ENCODE measurements at places on chromosomes 7 and 10.

DNA sequence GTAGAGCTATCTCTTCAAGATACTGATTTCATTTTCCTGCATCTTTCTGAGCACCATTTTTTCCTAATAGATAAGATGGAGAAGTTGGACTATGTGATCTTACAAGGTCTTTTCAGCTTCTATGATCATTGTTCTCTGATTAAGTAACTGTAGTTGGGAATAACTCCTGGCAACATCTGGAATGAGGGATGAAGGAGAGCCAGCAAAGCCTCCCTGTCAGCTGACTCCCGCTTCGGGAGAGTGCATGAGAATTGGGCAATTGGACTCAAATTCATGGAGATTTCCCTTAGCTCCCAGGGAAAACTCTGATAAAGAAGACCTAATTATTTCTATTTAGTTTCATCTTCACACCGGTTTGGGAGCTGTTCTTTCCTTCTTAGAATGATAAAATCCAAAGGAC, 146.1 kb downstream of the CCDC71L start:
- DNase-seq = no peak

DNA sequence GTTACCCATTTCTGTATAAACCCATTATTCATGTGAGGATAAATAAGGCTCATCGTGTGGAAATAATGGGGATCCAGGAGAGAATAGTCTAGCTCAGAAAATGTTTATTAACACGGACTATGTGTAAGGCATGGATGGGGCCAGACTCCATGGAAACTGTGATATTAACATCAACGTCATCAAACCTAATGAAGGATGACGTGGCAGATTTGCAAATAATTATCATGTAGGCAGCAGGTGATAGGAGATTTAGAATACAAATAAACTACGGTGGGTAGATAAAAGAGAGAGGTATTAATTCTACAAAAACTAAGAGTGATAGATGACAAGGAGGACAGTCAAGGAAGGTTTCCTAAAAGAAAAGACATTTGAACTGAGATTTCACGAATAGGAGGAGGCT, 592.2 kb downstream of the REEP3 start:
- DNase-seq = no peak

- DNase-seq = no peak
Observed at GRCh38 chr10:4343091-4343490, 482.9 kb upstream of the AKR1E2 start.

- no peak for DNase-seq
Observed at GRCh38 chr7:66929165-66929564, 8.1 kb downstream of the TMEM248 start.

DNA sequence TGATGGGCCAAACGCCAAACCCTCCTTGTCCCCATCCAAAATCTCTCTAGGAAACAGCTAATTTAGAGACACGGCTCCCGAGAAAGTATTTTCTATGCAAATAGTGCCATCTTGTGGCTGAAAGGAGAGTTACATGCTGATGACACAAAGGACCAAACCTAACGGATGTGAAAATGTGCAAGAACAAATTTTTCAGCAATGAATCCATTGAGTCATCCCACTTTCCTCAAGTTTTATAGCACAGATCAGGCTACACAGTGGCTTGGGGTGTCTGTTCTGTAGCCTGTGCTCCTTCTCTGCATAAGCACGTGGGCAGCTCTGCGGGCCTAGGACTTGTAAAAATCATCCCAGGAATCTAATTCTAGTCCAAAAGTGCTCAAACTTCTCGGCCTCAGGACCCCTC, 154.8 kb upstream of the PRR15 start:
- peak; percentile 61 for DNase-seq

DNA sequence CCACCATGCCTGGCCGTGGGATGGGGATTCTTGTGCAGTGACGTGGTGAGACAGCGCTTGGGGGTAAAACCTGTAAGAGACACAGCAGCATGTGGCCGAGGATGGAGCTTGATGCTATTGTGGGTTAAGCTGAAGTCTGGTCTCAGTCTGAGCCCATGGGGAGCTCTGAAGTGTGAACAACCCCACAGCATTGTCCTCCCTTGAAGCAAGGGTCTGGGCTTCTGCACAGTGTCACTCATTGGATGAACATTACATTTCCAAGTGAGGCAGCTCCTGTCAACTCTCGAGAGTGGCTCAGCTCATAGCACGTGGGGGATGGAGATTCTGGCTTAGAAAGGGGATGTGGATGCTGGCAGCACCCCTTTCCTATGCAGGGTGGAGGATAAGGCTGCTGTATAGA, 32.2 kb upstream of the ZNF438 start:
- DNase-seq = no peak

DNA sequence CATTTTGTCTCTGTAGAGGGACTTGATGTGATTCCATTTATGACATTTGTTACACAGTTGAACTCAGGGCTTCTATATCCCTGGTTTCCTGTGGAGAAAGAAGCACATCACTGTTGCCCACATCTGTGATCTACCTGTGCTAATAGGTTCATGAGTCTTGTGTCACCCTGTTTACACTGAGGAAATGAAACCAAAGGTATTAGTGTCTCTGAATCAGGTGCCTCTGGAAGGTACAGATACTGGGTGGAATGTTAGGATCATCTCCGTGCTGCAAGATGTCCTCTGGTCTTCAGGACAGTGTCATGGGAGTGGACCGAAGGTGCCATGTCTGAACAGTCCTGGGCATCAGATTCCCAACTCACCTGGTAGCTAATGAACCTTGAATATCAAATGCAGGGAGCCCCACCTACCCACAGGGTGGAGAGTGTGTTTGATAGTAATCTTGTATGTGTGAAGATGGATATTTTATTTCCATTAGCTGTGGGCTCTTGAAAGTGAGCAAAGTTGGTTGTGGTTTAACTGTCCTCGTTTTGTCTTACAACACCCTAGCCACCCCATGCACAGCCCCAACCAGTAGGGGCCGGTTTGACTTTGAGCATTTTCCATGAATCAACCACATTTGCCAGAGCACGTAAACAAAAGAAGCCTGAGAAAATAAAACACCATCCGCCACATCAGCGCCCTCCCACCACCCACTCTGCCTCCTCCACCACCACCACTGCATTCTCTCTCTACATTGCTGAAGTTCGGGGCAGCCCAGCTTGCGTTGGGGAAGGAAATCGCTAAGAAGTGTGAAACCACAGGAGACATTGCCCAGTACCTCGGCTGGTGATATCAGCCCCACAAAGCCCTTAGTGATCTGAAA, 40.7 kb downstream of the TARP start:
- peak; percentile 16 for DNase-seq

DNA sequence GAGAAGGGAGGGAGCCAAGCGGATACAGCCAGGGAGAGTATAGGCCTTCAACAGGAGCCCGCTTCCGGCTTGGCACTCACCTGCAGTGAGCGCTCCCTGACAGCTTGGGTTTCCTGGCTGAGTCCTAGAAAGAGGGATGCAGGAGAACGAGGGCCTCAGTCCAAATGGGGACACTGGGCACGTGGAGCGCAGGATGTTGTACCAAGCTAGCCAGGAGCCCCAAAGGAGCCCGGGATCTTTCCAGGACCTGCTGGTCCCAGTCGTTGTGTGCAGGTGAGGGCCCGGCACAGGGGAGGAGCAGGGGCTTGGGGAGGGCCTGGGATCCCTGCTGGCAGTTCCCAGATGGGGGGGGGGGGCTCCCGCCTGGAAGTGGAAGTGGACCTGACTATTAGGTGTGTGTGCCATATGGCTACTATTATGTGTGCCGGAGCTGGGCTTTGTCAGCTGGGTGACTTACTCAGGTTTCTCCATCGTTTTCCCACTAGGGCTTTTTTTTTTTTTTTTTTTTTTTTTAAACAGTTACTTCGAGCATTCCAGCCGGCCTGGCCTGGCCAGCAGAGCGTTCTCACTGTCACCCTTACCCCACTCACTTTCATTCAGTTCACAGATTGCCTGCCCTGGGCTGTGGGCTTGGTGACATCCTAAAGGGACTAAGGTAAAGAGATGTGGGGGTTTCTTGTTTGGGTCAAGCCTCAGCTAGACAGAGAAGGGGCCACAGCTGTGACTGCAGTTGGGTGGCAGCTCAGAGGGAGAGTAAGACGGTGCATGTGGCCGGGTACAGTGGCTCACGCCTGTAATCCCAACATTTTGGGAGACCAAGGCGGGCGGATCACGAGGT, 3.8 kb downstream of the AGAP3 start:
- DNase-seq = no peak

- DNase-seq = no peak
Observed at GRCh38 chr7:37578350-37578749, 105.2 kb upstream of the GPR141 start.

DNA sequence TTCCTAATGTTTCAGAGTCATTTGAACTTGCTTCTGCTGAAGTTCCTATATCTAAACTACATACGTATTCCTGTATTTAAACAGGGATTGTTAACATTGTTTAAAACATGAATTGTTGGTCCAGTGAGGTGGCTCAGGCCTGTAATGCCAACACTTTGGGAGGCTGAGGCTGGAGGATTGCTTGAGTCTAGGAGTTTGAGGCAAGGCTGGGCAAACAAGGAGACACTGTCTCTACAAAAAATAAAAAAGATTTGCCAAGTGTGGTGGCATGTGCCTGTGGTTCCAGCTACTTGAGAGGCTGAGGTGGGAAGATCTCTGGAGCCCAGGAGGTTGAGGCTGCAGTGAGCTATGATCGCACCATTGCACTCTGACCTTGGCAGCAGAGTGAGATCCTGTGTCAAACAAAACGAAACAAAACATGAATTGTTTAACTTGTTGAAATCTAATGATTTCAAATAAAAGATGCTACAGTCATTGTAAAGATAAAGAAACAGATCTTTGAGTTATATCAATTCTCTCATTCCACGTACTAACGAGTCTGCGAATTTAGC, 809.4 kb downstream of the TYW1 start:
- no peak for DNase-seq

GRCh38 chr7:82567356-82567755, 123.8 kb upstream of the CACNA2D1 start:
- DNase-seq = no peak

GRCh38 chr7:18828994-18829857, 288.2 kb downstream of the TWIST1 start:
- no peak for DNase-seq

- no peak for DNase-seq
Observed at GRCh38 chr7:55591282-55591931, 19.1 kb upstream of the VOPP1 start.

- DNase-seq = no peak
Observed at GRCh38 chr10:117757086-117757720, 214.7 kb downstream of the EMX2 start.

- no peak for DNase-seq
Observed at GRCh38 chr7:157844611-157845010, 507.8 kb downstream of the DNAJB6 start.

- DNase-seq = no peak
Observed at GRCh38 chr10:37434091-37434490, 308.7 kb downstream of the ANKRD30A start.

GRCh38 chr7:95190515-95190914, 133.8 kb downstream of the PON1 start:
- no peak for DNase-seq

DNA sequence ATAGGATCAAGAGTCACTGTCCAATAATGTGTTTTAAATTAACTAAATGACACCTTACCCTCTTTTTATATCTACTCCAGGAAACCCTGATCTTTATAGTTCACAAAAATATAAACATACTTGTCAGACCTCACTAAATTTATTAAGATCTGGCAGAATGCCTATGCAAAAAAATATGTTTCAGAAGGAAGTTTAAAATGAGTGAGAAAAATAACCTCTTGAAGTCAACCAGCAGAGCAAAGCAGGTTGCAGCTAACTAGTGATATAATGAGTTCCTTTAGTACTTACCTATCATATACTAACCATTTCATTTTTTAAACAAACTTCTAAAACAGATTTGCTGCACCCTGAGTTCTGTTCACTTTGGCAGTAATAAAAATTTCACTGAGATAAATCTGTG, 14.0 kb upstream of the HGF start:
- no peak for DNase-seq

- DNase-seq = no peak
Observed at GRCh38 chr10:93077860-93078337, 4.2 kb downstream of the CYP26A1 start.

- no peak for DNase-seq
Observed at GRCh38 chr10:88113232-88113631, 249.8 kb downstream of the PTEN start.

DNA sequence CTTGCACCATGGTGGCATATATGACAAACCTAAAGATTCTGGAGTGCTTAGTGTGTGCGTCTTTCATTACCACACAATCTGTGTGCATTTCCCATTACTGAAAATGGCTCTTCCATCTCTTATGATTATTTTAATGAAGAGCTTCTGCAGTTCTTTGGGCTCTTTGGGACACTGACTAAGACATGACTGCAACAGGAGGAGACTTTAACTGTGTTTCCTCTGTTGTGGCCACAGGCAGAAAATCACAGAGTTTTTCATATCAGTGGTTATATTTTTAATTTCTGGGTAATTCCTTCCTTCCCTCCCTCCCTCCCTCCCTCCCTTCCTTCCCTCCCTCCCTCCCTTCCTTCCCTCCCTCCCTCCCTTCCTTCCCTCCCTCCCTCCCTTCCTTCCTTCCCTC, 58.1 kb downstream of the WNT2 start:
- no peak for DNase-seq

DNA sequence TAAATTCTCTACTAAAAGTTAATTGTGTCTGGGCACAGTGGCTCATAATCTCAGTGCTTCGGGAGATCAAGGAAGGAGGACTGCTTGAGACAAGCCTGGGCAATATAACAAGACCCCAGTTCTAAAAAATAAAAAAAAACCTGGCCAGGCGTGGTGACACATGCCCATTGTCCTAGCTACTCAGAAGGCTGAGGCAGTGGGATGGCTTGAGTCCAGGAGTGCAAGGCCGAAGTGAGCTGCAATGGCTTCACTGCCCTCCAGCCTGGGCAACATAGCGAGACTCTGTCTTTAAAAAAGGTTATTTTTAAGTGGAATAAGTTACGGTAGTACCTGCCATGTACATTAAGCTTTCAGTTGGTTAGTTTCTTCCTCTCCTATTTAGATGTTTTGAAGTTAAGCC, 28.9 kb downstream of the CDK14 start:
- DNase-seq = no peak

DNA sequence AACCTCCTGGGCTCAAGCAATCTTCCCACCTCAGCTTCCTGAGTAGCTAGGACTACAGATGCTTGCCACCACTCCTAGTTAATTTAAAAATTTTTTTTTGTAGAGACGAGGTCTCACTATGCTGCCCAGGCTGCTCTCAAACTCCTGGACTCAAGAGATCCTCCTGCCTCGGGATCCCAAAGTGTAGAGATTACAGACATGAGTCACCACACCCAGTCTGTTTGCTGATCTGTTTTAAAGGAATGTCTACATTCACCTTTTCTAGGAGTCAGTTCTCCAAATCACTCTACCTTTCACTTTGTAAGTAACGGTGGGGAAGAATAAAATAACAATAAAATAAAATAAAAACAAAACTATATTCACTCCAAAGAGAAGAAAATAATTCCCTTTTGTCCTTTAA, 86.6 kb upstream of the AGBL3 start:
- DNase-seq = peak; percentile 18

- DNase-seq = no peak
Observed at GRCh38 chr7:47526466-47526865, 55.4 kb downstream of the TNS3 start.

GRCh38 chr7:29122081-29122480, 24.3 kb downstream of the CPVL start:
- DNase-seq = no peak
